ENCODE measurements at places on chromosomes 5 and 9.
A peak's percentile ranks its signal among the peaks of the same experiment; 100 is the strongest.

GRCh38 chr5:113451797-113452196 is 17.0 kb upstream of the TSSK1B start:
- DNase-seq: no peak

- no peak for DNase-seq
Observed at GRCh38 chr9:94921092-94921471, 194.6 kb downstream of the AOPEP start.

DNA sequence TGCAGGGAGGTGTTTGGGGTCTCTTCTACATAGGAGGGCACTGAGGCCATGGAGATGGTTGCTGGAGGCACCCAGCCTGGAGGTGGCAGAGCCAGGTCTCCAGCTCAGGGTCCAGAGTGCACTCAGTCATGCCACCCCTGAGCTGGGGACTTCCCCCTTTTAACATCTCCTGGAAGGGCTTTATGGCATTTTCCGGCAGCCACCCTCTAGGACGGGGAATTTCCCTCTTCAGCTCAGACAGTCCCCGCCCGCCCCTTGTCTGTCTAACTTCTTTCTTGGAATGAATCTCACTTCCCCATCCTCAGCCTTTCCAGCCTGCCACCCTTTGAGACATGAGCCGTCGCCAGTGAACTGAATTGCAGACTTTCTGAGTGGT is 49.9 kb downstream of the COL15A1 start:
- peak; percentile 11 for DNase-seq

DNA sequence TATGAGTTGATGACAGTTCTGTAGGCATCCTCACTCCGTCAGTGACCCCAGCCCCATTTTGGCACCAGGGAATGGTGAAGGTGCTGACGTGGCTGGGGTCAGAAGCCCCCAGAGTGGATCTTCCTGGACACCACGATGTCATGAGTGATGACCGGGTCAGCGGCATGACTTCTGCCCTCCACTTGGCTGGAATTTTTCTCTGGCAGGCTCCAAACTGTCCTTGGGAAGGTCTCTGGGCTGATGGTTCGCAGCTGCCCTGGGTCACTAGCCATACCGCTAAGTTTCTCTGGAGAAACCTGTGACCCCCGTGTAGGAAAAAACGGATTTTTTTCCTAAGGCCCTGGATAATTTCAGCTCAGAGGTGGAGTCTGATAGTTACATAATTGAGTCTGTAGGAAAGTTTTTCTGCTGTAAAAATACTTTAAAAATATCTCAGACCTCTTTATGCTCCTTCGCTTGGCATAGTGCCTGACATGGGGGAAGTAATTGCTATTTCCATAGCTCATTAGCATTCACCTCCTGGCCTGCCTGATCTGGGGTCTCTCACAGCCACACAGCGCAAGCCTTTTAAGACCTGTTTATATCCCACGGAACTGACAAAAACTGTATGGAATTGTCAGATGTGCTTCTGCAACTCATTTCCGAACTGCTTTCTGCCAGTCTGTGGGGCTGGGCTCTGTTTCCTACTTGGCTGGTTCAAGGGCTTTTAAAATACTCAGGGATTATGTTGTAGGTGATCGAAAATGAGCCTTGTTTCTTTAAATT is 69.2 kb downstream of the ANGPTL2 start:
- no peak for DNase-seq

Measured in stimulated activated CD8-positive, alpha-beta memory T cell treated with anti-CD3 and anti-CD28 coated beads, Interleukin-7, amount 100 ng/mL, for 4 hours (primary cell).